ENCODE measurements at places on chromosomes 5 and 9.

DNA sequence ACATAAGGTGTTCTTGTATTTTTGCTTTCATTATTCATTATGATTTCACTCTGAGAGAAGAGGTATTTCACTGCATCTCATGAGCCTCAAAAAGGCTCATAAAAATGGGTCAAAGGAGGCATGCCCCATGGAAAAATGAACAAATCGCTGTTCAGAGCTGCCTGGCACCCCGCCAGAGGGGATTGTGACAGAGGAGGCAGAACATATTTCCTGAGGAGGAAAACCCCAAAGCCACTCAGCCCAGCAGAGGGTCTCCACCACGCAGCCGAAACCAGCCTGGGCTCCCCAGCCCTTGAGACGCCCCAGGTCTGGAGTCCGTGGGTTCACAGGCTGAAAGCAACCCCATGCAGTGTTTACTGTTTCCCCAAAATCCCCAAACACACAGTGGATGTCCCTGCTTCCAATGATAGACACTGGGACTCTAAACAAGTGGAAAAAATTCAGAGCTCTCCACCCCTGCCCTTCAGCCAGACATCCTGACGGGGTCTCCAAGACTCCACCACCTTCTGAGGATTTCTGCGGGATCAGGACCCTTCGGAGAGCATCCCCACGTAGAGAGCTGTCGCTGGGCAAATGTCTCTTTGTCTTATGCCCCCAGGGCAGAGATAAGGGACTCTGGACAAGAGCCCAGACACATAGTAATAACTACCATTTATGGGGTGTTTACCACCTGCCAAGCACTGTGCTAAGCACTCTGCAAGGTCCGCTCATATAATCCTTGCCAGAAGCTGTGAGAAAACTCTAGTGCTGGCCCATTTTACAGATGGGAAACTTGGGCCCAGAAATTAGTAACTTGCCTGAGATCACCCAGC lies 122.3 kb downstream of the PAX5 start:
- no peak for DNase-seq

DNA sequence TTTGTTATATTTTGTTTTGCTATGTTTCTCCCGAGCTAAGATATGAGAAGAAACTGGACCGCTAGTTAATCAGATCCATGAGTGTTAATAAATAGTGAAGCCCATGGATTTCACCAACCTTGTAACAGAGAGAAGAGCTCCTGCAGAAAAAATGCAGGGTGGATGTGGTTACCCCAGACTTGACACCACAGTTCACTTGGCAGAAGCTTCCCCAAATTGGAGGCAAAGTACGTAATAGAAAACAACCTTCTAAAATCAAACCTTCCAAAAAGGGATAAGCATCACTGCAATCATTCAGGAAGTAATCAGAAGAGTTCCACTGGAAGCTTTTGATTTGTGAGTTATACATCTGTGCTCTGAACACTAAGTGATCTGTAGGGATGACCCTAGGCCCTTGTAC lies 267.5 kb downstream of the ACTL7B start:
- DNase-seq: no peak

DNA sequence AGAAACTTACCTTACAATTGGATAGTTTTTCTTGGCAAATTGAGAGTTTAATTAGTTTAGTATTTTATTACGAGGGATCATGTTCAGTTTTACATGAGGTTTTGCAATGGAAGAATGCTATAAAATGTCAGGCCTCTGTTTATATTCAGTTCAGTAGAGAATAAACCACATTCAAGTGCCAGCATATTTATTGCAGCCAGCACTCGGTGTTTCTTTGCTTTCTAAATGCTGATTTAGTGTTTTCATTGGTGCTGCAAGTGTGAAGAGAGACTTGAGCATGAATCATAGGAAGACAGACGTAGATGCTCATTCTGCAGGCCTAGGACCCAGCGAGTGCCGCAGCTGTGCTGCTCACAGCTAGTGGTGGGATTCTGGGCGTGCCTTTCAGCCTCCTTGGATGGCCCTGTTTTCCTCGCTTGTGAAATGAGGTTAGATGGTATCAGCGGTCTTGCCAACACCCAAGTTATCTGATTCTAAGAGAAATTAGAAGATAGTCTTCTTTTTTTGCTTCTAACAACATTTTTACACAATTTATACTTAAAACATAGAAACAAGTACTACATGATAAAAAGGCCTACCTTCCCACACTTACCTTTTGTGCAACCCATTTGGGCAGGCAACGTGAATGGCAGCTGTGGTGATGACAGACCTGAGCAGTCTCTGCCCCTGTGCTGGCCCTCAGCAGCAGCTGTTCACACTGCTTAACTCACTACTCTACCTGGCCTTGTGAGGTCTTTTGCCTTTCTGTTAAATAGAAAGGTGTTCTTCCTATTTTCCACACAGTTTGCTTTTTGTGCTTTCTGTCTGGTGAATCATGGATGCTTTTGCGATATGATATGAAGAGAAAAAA lies 26.8 kb upstream of the TNFAIP8 start:
- DNase-seq: peak; percentile 59

GRCh38 chr9:114117996-114118830 lies 19.1 kb upstream of the KIF12 start:
- no peak for DNase-seq

- no peak for DNase-seq
Measured at GRCh38 chr5:135119481-135119880, 85.5 kb upstream of the PITX1 start.

DNA sequence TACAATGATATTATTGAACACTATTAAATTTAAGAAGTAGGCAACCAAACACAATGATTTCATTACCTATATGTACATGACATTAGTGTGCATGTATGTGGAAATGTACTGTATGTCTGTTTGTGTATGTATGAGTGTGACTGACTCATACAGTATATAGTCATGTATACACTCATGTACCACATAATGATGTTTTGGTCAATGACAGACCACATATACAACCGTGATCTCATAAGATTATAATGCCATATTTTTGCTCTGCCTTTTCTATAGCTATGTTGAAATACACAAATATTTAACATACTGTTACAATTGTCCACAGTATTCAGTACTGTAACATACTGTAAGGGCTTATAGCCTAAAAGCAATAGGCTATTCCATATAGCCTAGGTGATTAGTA lies 19.7 kb downstream of the SVEP1 start:
- no peak for DNase-seq

- no peak for DNase-seq
Measured at GRCh38 chr9:69771775-69772418, 12.1 kb upstream of the PTAR1 start.

DNA sequence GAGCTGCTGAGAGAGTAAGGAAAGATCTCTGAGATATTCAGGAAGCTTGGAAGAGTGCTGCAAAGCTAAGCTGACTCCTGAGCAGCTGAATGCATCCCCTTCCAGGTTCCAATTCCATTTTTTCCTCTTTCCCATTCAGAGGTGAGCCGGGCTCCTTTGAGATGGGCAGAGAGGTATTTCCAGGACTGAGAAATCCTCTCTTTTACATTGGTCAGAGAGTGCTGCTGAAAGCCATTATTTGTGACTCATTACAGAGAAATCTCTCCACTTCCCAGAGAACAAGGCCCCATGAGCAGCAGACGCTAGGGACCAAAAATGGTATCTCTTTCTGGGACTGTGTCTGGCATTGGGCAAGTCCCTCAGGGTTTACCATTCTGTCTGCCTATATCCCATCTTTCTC lies 3.7 kb downstream of the MCTP1 start:
- no peak for DNase-seq

GRCh38 chr5:32233220-32233695 lies 59.1 kb upstream of the GOLPH3 start:
- no peak for DNase-seq

- no peak for DNase-seq
Measured at GRCh38 chr5:170626507-170627150, 122.8 kb downstream of the KCNIP1 start.

GRCh38 chr5:136082390-136083193 lies 50.1 kb upstream of the SMAD5 start:
- DNase-seq: peak; percentile 77

DNA sequence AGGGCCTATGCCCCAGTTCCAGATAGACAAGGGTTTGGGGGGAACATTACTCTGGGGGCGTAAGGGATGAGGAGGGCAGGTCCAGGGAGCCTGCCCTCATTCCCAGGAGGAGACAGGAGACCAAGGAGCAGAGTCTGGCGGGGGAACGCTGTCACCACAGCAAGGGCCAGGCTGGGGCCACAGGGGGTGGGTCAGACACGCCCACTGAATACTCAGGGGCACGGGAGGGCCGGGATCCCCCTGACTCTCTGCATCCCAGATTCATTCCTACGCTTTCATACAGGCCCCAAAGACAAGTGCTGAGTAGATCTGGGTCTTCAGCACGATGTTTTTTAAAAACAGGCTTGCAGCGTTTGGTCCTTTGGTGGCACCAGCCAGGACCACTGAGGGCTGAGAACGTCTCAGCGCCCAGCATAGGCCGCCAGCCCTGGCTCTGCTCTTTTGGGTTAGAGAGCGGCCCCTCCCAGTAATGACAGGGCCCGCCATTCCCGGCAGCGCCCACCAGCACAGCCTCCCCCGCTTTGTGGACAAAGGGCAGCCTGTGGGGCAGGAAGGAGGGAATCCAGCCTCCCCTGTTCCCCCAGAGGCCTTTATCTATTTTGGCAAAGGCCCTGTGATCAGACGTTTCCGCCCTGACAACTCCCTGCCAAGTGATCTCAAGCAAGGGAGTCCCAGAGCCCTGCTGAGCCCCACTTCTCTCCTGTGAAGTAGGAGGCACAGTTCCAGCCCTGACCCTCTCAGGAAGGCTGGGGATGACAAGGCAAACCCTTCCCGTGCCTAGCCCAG lies 24.9 kb downstream of the NEK6 start:
- DNase-seq: no peak

GRCh38 chr9:113677057-113677456 lies 199.1 kb upstream of the ZNF618 start:
- no peak for DNase-seq

GRCh38 chr5:157862183-157862851 lies 3.4 kb upstream of the CLINT1 start:
- no peak for DNase-seq

- DNase-seq: no peak
Measured at GRCh38 chr5:180703912-180704311, 35.9 kb downstream of the OR2Y1 start.

- no peak for DNase-seq
Measured at GRCh38 chr5:32848681-32849080, 137.6 kb downstream of the NPR3 start.

GRCh38 chr5:36596756-36597155 lies 9.7 kb upstream of the SLC1A3 start:
- no peak for DNase-seq

- no peak for DNase-seq
Measured at GRCh38 chr9:94783928-94784327, 57.4 kb downstream of the AOPEP start.

DNA sequence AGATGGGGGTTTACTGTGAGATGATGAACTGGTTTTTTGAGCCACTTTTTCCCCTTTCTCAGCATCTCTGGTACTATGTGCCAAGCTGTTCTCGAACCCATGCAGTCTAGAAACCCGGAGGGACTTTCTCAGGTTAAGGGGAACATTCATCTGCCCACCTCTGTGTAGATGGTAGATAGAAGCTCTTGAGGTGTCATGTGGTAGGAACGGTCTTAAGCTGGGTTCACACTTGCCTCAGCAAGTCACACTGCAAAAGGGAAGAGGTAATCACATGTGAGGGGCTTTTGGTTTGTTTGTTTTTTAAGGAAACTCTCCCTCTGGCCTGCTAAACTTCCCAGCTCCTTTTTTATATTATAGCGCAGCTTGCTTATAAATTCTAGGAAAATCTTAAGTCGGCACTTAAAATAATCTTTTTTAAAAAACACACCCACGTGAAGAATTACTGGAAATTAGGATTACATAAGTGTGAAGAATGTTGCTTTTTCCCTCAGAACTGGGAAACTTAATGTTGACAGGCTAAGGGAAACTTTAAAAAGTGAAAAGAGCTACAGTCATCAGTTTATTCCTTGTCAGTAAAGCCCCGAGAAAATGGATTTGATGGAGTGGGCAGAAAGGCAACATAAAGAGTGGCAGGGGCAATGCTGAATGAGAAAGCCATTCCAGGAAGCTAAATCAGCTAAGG lies 430.3 kb downstream of the ARHGEF28 start:
- no peak for DNase-seq

DNA sequence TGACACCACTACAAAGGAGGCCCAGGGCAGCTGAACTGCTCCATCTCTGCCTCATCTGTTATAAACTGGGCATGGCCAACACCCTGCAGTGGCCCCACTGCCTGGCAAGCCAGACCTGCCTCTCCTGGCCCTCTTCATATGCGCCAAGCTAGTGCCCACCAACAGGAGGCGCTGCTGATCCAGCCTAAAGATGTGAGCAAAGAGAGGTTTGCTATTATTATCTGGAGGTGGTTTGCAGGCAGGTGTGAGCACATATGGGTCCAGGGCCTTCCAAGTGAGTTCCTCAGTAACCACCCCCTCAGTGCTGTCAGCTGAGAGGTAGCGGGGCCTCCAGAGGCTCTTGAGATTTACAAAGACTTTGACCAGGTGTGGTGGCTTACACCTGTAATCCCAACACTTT lies 232.2 kb downstream of the SYK start:
- DNase-seq: peak; percentile 79

DNA sequence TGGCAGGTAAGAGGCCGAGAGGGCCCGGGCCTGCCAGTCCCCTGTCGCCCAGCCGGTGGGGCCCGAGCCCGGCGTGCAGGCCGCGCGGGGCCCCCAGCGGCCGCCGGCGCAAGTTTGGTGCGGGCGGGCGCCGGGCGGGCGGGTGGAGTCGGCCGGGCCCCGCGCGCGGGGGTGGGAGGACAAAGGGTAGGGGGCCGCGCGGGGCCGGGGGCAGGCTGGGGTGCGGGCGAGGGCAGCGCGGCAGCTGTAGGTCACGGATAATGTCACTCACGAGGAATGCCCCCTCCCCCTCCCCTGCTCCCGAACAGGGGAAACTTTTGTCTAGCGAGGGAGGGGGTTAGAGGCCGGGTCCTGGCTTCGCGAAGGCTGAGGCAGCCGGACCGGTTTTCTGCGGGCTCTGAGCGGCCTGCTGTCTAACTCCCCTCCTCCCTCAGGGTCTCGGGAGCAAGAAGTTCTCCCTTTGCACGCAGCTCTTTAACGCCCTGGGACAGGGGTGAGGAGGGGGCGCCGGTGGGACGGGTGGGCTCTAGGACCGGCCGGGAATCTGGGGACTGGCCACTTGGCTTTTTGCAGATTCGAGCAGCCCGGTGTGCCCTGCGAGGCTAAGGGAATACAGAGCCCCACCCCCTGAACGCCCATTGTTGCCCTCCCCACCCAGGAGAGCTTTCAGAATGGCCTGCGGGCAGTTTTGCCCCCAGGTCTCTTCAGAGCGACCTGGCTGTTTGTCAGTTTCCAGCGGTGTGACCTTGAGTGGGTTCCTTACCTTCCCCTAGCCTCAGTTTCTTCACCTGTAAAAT lies 21.3 kb upstream of the NDST1 start:
- peak; percentile 54 for DNase-seq

GRCh38 chr5:134226441-134227192 lies 744 bp upstream of the PPP2CA start:
- no peak for DNase-seq

GRCh38 chr9:36017278-36017677 lies 19.4 kb upstream of the RECK start:
- DNase-seq: no peak

DNA sequence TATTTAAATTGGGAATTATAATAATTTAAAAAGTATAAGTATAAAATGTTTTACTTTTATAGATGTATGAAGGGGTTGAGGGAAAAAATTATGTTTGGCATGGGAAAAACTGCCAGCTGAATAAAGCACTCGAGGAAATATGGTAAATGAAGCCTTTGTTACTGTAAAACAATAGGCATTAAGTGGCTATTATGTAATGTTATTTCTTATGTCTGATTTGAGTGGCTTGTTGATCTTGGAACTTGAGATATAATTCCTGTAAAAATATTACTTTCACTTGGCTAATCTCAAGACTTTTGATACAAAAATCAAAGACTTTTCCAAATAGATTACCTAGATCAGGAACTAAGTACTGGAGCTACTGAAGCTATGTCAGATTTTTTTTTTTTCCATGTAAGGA lies 182.9 kb downstream of the CD180 start:
- no peak for DNase-seq
